HS-5 (cell line): ENCODE measurements at places on chromosomes 5 and 9.

GRCh38 chr9:133603135-133603927 lies 5.9 kb downstream of the FAM163B start:
- no peak for DNase-seq

DNA sequence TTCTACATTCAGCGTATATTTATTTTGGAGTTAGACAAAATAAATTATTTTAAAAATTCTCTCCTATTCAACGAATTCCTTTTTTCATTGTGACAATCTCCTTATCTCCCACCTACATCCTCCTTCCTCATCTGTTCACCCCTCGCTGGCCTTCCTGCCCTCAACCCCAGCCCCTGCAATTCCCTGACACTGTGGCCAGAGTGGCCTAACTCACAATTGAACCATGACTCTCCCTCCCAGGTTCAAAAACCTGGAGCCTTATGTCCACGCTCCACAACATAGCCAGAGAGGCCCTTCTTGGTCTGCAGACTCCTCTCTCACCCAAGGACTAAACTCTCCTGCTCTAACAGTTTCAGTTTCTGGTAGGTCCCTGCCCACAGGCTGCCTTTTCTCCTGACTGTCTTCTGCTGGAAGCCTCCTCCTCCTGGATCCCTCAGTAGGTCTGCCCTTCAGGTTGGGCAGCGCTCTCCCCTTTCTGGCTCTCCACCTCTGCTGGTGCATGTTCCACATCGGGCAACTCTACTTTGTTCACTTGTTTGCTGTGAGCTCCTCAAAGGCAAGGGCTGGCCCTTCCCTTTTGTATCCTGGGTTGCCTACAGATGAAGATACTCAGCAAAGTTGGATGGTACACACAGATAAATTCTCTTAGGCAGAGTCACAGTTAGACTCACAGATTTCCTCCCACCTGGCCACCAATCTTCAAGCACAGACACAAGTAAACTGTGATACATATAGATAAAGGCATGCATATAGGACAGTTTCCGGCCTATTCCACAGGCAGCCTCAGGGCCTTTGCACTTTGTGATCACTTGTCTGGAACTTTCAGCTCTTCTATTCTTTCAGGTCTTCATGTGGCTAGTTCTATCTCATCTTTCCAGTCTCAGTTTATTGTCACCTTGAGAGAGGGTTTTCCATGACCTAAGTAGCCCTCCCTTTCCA lies 19.8 kb upstream of the MYORG start:
- no peak for DNase-seq

DNA sequence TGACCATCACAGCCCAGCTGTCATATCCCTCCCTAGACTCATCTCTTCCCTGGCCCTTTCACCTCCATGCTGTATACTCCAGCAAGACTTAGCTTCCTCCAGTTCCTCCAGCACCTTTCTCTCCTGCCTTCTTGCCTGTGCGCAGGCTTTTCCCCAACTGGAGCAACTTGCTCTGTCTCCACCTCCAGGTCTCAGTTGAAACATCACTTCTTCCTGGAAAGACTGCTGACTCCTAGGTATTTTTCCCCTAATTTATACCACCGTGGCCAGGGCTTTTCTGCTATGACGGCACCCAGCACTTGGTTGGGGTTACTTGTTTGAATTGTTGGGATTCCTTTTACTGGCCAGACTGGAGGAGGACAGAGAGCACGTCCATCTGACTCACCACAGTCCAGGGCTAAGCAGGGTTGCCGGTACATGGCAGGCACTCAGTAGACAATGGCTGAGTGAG lies 67.5 kb downstream of the KCNIP1 start:
- DNase-seq: peak; percentile 64

DNA sequence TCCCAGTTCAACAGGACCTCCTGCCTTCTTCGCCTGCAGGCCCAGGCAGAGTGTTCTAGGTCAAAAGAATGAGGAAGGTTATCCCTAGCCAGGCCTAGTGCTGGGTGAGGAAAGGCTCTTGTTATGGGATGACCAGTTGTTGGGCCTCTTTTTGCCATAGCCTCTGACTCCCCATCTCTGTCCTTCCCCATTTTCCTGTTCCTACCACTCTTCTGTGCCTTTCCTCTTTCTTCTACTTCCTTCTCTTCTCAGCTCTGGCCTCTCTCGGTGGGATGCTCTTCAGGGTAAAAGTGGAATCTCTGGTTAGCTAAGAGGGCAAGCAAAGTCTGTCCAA lies 1.2 kb upstream of the PCDH1 start:
- DNase-seq: no peak

DNA sequence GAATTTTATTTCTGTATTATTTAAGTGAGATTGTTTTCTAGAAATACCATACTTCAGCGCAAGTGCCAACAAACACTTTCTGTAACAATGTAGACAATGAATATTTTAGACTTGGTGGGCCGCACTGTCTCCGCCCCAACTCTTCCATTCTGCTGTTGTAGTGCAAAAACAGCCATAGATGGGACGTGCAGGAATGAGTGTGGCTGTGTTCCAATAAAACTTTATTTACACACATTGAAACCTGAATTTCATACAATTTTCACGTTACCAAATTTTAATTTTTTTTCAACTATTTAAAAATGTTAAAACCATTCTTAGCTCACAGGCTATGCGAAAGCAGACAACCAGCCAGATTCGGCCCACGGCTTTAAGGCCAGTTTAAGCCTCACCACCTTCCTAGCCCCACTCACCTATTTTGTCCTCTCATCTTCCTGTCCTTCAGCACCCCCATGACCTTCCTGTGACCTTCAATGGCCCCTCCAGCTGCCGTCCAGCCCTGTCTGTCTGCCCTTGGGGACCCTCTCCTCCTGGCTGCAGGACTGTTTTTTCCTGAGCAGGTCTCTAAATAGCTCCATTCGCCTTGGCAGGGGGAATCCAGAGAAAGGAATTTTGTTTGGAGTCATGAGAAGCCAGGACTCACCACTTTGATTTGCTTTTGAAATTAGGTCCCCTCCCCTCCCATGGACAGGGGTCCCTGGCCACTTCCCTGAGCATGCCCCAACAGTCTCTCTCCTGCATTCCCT lies 11.2 kb upstream of the ANXA6 start:
- DNase-seq: no peak

DNA sequence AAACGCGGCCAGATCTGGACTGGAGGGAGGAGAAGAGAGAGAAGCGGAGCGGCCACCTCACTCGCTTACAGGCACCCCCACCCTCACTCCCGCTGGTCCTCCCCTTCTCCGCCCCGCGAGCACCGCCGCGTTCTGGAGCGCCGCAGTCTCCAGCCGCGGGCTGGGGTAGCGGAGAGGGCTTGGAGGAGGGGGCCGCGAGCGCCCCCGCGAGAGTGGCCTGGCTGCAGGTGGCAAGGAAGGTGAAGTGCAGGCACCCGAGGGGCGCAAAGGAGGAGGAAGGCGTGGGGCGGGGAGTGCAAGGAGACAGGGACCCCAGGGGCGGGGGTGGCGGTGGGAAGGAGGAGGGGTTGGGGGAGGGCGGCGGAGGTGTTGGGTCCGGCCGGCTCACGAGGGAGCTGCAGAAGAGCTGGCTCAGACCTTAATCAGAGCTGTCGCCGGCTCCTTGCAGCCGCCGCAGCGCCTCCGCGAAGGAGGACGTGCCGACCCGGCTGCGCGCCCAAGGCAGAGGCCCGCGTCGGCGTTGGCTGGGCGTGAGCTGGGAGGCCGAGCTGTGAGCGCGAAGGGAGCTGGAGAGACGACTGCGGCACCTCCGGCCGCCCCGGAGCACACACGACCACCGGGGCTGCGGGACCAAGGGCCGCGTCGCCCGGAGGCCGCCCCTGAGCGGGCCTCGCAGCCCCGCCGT lies at the start of gene DMRT3:
DMRT3 (plus strand) TSS at position 398 of the 685 bp plus-strand sequence. CDS start 347 bp downstream, outside the sequence.
- DNase-seq: no peak

- DNase-seq: no peak
These were observed 211.5 kb upstream of the NREP start for GRCh38 chr5:111968459-111968858.

DNA sequence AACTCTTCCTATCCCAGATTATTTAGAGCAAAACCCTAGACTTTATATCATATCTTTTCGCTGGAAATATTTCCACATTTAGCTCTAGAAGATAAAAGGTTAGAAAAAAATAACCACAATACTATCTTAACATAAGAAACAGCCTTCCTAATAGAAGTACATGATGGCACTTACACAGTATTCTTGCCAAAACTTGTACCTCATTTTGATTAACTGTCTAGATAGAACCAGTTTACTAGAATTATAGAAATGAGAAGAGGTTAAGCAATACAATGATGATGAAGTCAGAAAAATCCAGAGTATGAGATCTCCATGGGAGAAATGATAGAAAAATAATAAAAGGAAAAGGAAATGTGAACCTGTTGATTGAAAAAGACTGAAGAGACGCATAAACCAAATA lies 63.1 kb downstream of the SLC12A2 start:
- no peak for DNase-seq

- DNase-seq: no peak
These were observed 59.9 kb downstream of the SLC1A3 start for GRCh38 chr5:36666274-36666673.

DNA sequence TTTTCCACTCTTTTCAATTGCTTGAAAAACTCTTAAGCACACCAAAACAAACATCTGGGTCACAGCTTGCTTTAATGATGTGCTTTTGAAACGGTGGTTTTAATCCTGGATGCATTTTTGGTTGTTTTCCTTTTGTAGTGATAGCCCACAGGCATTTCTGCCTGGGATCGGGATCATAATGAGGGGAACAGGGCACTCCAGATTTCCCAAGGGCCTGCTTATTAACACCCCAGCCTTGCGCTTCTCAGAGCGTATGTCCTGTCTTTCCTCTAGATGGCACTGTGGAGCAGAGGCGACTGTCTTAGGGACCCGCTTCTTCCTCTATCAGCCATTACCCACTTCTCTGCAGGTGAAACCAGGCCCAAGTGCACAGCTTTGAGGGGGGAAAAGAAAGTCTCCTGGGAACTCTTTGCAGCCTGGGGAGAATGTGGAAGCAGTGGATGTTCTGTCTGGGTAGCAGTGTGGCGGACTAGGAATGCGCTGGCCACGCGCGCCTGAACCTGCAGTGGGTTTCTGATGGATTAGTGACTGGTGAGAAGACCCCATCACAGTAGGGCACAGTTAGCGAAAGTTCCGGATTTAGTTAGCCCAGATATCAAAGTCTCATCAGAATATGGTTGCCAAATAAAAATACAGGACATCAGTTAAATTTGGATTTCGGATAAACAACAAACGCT lies 190.1 kb downstream of the GNA14 start:
- no peak for DNase-seq

DNA sequence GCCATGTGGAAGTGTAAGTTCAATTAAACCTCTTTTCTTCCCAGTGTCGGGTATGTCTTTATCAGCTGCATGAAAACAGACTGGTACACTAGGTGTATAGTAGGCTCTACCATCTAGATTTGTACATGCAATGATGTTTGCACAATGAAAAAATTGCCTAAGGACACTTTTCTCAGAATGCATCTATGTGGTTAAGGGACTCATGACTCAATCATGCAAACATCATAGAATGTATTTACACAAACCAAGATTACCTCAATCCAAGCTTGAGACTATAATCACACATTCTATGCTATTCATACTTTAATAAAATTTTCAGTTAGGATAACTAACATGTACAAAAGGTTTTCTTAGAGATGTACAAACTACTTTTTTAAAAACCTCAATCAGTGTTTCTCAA lies 1164.5 kb downstream of the CDH12 start:
- no peak for DNase-seq

- no peak for DNase-seq
These were observed 110.6 kb downstream of the PLPPR1 start for GRCh38 chr9:101139082-101139481.
